ENCODE measurements at places on chromosomes 12 and 14.

DNA sequence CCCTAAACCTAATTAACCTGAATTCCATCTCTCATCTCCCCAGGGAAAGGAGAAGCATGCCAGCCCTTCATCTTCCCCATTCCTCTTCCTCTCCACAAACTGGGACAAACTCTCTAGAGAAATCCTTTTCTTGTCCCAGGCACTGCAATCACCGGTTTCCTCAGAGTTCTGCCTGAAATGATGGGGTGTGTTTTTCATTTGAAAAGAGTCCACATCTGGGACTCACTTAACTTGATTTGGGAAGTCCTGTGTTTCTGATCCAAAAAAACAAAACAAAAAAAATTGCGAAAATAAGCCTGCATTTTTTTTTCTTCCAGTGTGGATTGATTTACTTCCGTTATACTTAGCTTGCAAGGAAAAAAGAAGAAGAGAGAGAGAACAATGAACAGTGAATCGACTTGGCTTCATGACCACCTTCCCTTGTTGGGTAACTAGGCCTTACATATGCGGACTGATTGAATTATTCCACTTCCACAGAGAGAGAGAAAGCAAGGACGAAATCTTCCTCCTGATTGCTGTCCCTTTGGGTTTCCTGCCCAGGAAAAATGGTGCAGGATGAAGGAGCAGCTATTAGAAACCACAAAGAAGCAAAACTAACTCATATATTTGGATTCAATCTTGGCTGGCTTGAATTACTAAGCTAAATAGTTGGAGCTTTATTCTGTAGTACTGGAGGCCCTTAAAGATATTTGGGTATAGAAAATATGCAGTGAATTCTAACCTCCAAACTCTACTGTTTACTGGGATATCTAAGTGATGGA, 506.2 kb upstream of the TBX3 start:
- DNase-seq: no peak

DNA sequence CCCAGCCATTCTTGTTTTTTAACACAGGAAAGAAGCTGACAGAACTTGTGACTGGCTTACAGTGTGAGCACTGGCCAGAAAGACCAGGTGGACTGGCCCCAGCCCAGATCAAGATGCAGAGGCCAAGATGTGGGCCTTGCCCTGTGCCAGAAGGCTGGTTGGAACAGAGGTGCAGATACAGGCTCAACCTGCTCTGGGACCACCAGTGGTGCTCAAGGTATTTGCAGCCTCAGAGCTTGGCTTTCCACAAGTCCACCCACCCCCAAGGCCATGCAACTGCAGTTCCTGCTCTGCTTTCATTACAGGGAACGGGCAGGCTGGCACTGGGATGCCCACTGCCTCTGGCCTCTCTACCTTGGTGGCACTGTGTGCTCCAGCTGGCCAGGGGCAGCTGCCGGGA, 23.3 kb downstream of the ZFC3H1 start:
- DNase-seq: no peak

DNA sequence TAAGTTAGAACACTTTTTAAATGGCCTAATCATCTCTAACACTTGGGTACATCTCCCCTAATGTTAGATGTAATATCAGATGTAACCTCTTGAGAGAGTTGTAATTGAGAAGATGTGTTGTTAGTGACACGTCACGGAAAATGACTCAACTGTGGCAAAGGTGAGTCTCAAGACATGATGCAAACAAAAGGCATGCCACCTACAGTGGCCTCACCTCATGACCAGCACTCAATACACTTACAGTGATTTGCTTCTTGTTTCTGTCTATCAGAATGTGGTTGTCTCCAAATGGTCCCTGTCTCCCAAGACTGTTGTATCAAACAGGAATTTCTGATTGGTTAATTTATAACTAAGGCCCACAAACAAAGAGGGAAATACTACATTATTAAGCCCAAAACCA, 91.2 kb downstream of the SLC25A21 start:
- no peak for DNase-seq

GRCh38 chr14:103753774-103754173, 38.2 kb downstream of the ZFYVE21 start:
- DNase-seq: no peak

- DNase-seq: no peak
Measured at GRCh38 chr12:104699489-104700190, 242.9 kb downstream of the CHST11 start.

- DNase-seq: no peak
Measured at GRCh38 chr14:105581551-105582341, 55.4 kb downstream of the TMEM121 start.

- DNase-seq: peak; percentile 21
Measured at GRCh38 chr12:53798575-53798974, 46.8 kb upstream of the CISTR start.

GRCh38 chr12:57127101-57127725, 1.1 kb upstream of the LRP1 start:
- no peak for DNase-seq

- DNase-seq: no peak
Measured at GRCh38 chr14:20671597-20672283, 12.6 kb upstream of the RNASE4 start.

DNA sequence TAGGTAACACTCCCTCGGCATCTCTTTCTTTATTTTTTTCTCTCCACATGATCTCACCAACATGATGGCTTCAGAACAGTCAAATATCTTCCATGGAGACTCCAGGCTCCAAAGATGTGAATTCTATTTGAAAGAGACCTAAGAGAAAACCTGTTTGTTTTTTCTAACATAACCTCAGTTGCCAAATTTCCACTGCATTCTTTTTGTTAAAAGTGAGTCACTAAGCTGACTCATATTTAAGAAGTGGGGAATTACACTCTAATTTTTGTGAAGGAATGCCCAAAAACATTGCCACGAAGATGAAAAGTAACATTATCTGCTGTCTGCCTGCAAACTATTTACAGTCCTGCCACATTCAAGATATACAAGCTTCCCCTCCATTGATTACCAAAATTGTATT, 1337.6 kb downstream of the LRFN5 start:
- no peak for DNase-seq

DNA sequence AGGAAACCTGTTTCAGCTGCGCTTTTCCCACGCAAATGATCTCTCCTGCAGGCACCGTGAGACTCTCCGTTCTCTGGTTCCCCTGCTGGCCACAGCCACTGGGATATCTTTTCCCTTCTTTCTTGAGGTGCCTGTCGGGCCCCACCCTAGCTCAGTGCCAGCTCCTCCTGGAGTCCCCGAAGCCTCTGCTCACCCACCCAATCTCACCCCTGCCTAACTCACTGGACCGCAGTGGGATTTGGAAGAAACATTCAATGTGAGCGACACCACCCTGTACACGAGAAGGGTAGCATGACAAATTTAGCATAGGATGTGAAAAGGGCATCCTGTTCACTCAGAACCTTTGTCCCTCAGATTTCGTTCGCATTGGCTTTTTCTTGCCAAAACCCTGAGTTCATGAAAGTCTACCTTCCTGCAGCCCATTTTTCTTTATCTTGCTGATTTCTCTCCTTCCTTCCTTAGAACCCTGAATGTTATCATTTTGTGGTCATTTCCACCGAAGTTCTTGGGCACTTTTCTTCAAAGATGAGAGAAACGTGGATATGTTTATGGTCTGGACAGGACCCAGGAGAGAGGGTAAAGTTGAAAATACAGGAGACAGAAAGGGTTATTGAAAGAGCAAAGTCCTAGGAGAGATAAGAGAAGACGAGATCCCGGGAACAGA, 63.6 kb upstream of the ELK3 start:
- no peak for DNase-seq

DNA sequence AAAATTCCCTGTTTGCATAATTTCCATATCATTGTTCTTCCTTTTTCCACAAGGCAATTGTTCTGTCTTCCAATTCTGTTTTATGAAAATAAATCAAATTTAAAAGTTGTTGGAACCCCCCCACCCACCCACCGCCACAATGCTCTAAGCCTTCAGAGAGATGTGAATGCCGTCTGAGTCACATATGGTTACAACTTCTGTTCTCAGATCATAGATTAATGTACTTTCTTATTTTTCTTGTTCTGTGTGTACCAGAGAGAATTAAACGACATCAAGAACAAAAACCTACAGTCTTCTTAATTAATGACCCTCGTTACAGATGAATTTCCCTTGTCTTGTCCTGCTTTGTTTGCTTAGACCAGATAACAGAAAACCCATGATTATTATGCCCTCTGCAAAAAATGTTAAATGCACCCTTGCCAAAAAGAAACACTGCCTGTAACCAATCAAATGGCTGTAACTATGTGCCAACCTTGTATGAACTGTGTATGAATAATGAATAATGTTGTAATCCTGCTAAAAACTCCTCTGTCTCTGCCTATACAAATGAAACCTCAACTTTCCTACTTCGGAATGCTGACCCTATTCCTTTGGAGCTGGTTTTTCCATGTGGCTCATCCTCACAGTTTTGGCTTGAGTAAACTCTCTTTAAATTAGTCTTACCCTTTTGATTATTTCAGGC, 14.0 kb downstream of the OR6S1 start:
- no peak for DNase-seq

GRCh38 chr14:77799863-77800730, at the start of gene ADCK1:
ADCK1 (plus strand) TSS chr14:77800109; CDS start chr14:77818979, 18,870 bp downstream.
- DNase-seq: peak; percentile 30

DNA sequence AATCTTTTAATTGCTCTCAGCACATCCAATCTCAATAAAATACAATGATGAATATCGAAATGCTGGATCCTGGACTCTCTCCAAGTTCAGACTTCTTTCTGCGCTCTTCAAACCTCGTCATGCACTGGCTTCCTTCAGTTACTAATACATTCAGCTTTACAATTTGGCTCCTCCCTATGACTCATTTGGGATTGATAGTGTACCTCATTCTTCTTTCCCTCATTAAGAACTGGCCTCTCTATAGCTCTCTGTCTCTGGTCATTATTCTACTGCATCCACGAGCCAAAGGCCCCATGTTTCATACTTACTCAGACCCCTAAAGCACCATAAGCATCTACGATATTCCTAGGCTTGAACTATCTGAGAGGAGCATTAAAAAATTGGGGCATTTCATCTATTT, 4.9 kb downstream of the TSPAN8 start:
- no peak for DNase-seq

- DNase-seq: no peak
Measured at GRCh38 chr14:21712036-21712435, 38.4 kb upstream of the OR4E1 start.

- no peak for DNase-seq
Measured at GRCh38 chr12:107356937-107357295, 263.6 kb upstream of the CRY1 start.

GRCh38 chr12:101598483-101598882, 3.7 kb downstream of the MYBPC1 start:
- no peak for DNase-seq

DNA sequence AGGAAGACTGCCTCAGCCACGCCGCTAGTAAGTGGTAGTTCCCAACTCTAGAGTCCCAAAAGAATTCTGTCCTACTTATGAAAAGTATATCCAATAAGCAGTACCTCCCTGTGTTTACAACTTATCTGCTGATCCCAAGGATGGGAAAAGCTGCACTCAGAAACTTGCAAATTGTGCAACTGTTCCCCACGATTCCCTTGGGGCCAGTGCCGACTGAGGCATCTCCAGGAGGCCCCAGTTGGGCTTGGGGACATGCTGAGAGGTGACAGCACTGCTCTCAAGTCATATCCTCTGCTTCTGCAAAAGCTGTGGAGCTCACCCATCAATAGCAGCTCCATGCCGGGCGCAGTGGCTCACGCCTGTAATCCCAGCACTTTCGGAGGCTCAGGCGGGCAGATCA, 23.7 kb downstream of the SPRING1 start:
- no peak for DNase-seq

DNA sequence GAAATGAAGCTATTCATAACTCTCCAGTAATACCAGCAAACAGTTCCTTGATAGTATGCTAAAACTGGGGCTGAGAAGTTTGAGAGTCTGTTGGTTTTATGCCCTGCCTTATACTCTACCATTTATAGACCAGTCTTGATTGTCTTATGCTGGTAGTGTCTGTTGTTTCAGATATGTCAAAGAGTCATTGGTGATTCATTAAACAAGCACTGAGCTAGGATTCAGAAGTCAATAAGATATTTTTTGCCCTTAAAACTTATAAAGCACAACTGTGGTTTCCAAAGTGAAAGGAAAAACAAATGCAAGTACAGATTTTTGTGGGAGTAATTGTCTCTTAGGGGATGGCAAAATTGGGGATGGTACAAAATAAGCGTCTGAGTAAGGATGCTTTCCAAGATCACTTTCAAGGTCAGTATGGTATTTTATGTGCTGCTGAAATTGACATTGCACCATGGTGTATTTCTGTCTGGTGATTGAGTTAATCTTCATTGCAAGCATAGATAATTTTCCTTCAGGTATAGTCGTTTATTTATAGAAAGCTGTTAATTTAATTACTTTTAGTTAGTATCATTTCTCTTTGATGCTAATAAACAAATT, 289.5 kb upstream of the E2F7 start:
- no peak for DNase-seq

GRCh38 chr14:98819867-98820206, 452.2 kb downstream of the BCL11B start:
- no peak for DNase-seq

DNA sequence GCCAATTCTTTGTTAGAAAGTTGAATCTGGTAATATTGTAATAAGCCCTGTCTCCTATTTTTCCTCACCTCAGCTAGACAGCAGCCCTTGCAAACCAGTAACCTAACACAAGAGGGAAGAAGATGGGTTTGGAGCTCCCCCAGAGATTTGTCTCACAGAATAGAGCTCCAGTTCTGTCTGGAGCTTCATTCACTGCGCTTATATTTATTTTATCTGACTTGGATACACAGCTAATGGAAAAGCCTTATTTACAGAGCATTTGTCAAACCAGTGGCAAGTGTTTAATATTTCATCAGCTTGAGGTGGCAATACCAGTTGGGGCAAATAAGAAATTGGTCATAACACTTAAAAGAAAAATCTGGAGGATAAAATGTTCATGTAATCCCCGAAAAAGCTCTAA, 1094.0 kb downstream of the FSCB start:
- DNase-seq: no peak

DNA sequence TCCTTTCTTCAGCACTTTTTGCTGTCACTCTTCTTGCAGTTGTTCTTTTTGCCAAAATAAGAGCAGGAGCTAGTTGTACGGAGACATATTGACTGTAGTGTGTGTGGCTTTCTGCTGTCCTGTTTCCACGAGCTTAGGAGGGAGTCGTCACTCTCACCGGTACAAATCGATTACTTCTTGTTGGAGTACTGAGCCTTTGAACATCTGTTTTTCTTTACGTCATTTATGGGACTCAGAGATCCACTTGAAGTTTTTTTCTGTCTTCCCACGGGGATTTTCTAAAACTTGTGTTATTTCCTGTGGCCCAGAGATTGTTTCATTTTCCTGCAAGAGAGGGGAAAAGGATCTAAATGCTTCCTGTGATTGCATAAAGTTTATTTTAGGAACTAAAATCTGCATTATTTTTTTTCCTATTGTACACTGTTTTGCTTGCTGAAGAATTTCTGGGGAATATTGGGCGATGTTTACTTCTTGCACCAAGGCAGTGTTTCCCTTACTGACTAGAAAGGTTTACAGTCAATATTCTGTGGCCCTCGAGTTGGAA, 199.8 kb upstream of the ARHGAP5 start:
- no peak for DNase-seq

DNA sequence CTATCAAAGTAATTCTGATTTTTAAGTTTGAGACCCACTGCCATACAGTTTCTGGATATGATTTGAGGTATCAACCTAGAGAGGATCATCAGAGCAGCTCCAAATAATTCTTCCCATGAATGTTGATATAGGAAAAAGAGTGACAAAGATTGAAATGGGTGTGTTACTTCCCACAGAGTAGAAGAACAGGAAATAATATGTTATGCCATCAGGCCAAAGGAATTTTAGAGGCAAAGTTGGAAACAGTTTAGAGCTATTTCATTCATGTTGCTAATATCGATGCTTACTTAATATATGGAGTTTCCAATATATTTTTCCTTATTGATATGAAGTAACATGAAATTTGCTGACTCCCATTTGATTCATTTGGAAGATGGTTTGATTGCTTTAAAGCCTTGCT, 8.9 kb upstream of the MSRB3 start:
- DNase-seq: no peak
